AG10803 (cell line): ENCODE measurements at places on chromosomes 16 and 17.

GRCh38 chr16:11833951-11834695, 17.2 kb downstream of the RSL1D1 start:
- peak; percentile 73 for DNase-seq

DNA sequence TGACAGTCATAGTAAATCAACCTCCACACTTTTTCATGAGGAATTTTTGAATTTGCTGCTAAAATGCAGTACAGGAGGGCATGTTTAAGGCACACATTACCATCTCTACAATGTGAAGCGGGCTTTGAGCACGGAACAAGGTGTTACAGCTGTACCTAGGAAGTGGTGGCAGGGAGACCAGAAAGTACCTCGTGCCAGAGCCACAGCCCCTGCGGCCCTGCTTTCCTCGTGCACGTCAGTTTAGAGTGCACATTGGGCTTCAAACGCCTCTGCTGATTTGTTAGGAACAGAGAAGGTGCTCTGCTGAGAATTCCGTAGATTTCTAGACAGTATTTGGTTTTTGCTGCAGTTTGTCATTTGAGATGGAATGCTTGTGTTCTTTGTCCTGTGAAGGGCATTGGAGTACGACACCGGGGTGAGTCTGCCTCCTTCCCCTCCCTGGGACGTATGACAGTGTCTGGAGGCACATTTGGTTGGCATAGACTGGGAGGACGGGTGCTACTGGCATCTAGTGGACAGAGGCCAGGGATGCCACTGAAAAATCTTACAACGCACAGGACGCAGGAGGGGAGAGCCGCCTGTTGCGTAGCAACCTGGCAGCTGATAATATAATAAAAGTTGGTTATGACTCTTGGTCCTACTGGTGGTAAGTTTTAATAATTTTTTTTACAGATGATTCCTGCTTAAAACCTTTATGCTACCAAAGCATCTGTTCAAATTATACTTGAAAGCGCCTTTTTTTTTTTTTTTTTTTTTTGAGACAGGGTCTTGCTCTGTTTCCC, 9.1 kb downstream of the FOXK2 start:
- DNase-seq: peak; percentile 74

DNA sequence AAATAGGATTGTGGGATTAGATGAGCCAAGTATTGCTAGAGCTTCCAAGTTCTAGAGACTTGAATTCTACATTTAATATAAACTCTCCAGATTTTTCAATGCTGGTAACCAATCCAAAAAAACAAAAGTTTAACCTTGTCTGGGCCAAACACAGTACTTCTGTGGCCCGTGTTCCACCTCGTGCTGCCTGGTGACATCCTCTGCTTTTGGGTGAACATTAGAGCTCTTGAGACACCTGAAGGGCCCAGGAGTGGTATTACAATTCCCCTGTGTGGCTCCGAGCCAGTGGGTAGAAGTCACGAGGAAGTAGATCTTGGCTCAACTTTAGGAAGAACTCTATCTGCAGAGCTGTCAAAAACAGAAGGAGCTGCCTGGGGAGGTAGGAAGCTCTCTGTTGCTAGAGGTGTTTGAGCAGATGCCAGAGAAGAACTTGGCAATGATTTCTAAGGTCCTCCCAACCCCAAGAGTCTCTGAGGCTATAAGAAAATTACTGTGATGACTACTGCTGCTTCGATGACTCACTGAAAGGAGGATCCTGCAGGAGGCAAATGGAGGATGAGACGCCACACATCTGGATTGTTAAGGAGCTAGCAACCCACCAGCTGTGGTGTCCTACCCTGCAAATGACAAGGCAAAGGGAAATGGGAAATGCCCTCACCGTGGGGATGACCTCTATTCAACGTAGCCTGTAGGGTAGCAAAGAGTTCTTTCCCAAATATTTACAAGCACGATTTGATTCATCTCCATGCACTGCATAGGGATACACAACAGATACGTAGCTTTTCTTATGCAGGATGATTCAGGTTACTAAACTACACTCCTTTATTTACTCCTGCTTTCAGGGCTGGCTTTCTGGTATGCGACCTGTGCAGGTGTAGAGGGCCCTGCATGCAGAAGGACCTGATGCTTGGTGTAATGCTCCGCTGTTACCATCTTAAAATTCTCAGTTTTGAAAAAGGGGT, 45.8 kb upstream of the GAS7 start:
- peak; percentile 72 for DNase-seq

DNA sequence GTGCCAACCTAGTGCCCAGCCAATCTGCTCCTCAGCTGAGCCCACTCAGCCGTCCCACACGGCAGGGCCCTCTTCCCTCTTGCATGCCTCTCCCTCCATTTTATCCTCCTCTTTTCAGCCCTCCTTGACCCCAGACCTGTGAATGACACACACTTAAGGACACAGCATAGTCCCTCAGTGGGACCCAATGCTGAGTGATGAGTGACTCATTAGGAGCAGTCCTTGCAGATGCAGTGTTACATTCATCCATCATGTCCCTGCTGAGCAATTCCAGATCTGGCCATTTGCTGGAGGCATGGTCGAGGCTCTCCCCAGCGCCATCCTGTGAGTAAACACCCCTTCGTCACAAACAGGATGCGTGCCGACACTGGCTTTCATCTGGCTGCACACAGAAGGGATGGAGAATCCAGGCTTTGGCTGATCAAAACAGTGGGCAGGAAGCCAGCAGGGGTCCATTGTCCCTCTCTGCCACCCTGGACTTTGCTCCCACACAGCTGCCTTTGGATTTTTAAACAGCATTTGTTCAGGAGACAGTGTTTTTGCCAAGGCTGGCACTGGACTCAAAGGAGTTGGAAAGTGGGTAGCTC, 122.6 kb downstream of the AXIN2 start:
- peak; percentile 20 for DNase-seq

DNA sequence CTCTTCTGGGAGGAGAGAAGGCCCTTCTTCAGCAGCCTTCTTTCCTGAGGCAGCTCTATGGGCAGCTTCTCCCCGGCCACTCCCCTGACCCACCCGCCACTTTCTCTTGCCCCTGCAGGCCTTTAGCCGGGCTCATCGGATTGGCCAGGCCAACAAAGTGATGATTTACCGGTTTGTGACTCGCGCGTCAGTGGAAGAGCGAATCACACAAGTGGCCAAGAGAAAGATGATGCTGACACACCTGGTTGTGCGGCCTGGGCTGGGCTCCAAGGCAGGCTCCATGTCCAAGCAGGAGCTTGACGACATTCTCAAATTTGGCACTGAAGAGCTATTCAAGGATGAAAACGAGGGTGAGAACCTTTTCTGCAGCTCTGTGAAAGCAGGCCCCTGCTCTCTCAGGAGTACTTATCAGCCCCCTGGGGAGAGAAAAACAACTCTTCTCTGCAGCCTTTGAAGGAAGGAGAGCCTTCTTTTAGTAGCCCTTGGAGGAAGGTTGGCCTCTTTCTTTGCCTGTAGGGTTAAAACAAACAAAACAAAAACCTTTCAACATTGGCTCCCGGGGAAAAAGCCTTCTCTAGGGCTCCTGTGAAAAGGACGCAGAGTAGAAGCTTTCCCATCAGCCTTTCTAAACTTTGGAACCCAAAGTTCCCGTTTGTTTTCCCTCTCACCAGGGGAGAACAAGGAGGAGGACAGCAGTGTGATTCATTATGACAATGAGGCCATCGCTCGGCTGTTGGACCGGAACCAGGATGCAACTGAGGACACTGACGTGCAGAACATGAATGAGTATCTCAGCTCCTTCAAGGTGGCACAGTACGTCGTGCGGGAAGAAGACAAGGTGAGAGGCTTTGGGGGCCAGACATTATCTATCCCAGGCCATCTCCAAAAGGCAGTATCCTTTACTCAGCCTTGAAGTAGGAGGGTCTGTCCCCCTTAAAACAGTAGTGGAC, 12.7 kb downstream of the RNF227 start:
- no peak for DNase-seq

GRCh38 chr17:5640726-5641125, 56.4 kb upstream of the NLRP1 start:
- peak; percentile 10 for DNase-seq

DNA sequence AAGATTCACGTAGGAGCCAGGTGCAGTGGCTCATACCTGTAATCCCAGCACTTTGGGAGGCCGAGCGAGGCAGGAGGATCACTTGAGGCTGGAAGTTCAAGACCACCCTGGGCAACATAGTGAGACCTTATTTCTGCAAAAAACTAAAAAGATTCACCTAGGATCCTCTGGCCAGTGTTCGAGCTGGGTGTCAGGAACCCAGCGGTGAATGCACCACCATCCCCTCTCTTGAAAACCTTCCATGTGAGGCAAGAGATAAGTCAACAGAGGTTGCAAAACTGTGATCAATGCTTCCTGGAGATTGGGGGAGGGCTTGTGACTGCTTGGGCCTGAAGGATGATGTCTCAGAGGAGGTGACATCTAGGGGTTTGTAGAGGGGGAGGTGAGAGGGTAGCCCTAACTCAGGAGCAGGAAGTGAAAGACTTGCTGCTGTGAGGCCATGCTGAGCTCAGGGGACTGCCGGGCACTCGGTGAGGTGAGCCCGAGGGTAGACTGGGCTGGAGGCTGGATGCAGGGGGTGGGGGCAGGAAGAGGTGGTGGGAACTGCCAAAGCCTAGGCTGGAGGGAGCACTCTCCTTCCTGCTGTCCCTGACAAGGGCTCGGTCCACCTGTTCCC, 11.7 kb downstream of the GJD3 start:
- DNase-seq: no peak
